ENCODE measurements at places on chromosomes 12 and 14. TPM values are rescaled to one million over a fixed set of nuclear protein-coding genes. Genes with fewer than 3 reads are reported as not detected.

DNA sequence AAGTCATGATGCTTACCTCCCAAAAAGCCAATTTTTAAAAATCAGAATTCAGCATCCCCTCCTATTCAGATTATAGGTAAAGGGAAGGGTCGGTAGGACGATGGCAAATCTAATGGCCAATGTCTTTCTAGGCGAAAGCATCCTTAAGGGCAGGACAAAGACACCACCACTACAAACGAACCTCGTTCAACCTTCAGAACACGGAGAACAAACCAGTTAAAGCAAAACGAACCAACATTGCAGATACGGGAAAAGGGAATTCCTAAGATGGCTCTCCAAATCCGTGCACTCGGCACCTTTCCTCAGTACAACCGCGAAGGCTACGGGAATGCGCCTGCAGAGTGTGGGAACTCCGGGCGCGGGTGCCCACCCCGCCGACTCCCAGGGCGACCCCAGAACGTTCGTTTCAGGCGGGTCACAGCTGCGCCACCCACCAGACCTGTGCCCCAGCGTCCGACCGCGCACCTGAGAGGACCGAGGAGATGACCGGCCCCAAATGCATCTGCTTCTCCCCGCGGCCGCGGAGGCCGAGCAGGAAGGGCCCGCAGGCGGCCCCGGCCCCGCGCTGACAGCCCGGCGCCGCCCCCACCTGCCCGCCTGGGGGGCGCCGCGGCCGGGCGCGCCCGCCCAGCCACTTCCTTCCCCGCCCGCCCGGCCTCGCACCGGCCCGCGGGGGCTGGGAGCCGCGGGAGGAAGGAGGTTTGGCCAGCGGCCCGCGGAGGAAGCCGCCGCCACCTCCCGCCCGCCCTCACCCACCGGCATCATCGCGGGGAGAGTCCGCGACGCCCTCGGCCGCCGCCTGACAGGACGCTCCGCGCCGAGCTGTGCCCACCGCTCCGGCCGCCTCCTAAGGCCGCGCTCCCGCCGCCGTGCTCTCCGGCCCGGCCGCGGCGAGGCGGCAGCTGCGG, 578 bp downstream of the PPP1R13B start:
- DNase-seq: no peak

The PLXNC1 gene
- total RNA-seq: 9.2 TPM

The KRT80 gene
- 0.41 TPM for total RNA-seq

DNA sequence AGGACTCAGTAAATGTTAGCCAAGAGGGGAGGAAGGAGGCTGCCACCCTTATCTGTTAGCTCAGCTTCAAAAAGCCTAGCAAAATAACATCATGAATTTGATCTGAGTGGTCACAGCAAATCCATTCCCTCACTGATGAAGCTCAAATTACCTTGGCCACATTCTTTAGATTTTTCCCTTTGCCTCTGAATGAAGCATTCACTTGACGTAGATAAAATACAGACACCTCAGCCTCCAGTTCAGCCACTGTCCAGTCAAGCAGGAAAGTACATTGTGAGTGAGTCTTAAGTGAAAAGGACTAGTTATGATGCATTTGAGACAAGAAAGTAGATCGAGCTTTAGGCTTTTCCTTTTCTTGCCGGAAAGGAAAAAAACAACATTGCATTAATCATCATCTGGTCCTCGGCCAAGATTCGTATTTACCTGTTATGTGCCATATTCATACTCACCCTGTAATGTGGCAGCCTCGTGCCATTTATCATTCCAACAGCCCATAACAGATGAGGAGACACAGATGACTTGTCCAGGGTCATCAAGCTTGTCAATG, 146.5 kb downstream of the ETV6 start:
- no peak for DNase-seq

The PAPLN gene
- total RNA-seq: 10.0 TPM

The FIGNL2 gene
- total RNA-seq: 0.28 TPM

The KCNC2 gene
- total RNA-seq: not detected

DNA sequence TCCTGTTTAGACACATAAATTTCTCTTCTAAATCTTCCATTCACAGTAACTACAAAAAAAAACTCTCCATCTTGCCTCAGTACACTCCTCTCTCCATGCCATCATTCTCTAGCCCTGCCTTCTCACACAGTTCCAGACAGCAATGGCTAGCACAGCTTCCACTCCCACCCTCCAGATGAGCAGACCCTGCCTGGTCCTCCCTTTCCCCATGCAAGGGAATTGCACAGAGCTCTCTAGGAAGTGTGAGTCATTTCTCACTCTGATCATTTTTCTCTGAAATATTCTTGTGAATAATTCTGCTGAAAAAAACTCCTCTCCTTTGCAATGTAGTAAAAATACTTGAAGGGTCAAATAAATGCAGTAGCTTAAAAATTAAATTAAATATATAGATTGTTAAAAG, 170.6 kb downstream of the BMP4 start:
- no peak for DNase-seq

- no peak for DNase-seq
Measured at GRCh38 chr12:115378291-115378690, 694.3 kb upstream of the TBX3 start.

DNA sequence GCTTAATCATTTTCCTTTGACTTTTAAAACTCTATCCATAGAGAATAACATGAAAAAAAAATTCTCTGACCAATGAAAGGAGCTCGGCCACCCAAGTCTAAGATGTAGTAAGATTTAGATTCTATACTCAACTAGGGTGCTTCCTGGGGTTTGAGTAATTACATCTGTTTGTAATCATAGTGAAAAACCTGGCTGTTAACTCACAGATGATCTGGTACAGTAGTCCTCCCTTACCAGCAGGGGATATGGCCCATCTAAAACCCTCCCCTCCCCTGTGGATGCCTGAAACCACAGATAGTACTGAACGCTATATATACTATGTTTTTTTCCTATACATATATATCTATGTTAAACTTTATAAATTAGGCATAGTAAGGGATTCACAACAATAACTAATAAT, 89.2 kb downstream of the DAAM1 start:
- DNase-seq: no peak

- no peak for DNase-seq
Measured at GRCh38 chr12:126782083-126782482, 1484.9 kb upstream of the TMEM132C start.

DNA sequence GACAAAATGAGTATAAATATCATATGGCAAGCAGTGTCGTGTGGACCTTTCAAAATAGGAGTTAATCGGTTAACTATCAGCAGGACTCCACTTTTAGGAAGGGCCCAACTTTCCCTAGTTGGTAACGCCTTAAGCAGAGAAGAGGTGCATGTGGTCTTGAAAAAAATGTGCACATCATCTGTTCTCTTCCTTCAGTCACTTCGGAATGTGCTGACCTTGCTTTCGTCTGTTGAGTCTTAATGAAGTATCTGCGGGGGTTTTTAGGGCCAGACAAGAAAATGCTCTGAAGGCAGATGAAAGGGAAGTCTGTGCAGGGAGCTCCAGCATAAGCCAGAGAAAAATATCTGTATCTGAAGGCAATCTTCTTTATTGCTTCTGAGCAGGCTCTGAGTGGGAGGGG, 185.2 kb downstream of the AEBP2 start:
- DNase-seq: no peak

The ALX1 gene
- total RNA-seq: not detected

DNA sequence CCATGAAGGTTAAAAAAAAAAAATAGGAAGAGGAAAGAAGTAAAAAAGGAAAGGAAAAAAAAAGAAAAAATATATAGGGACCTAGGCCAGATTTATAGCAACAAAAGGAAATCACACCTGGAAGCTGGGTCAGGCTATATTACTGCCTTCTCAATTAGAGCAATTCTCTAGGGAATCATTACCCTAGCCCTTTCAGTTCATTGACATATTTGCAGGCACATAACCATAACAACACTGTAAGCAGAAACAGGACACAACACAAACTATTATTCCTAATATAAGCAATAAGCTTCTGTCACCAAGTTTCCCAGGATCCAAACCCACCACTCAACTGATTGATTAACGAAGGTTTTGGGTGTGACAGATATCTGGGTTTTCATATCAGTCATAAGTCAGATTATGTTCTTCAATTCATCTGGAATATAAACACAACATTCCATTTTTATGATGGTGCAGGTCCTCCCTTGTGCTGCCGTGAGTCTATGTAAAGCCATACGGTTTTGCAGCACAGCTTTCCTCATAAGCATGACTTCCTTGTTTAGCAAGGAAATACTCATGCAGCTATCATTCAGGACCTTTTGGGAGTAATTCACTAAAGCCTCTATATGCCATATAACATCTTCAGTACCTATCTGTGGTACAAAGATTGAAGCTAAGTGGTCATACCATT, 4.2 kb downstream of the PCNX4 start:
- DNase-seq: no peak

- no peak for DNase-seq
Measured at GRCh38 chr12:113932381-113933196, 33.5 kb downstream of the RBM19 start.

DNA sequence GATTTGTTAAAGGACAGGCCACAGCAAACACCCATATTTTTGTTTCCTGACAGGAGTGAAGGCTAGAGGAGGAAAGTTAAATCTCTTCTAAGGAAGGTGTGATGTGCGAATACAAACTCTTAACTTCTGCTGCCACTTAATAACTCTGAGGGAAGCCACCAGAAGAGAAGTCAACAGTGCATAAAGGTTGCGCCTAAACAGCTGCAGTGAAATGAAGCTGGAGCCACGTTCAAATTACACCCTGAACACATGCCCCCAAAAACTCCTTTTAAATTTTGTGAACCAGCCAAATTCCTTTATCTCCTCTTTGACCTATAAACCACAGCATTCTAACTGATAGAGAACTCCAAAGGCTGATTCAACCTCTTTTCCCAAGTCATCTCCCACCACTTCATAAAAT, 22.4 kb downstream of the DENND5B start:
- DNase-seq: no peak

The OAS3 gene
- total RNA-seq: 13.7 TPM

DNA sequence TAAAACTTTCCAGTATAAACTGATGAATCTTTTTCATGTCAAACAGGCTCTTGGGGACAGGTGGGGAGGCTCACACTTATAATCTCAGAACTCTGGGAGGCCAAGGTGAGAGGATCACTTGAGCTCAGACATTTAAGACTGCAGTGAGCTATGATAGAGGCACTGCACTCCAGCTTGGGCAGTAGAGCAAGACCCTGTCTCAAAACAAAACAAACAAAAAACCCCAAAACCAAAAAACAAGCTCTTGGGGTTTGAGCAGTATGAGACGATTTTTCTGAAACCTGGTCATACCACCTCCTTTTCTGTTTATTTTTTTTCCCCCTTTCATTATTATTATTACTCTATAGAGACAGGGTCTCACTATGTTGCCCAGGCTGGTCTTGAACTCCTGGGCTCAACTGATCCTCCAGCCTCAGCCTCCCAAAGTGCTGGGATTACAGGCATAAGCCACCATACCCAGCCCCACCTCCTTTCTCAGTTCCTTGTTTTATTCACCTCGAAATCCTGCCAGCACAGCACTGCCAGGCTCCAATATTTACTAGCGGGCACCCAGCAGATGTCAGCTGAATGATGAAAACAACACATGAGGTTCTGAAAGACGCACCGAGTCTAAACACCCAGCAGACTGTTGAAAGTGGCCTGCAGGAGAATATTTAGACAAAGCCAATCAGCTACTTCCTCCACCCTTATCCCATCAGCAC, 19.5 kb upstream of the CDK17 start:
- no peak for DNase-seq

GRCh38 chr12:122078141-122079032, at the start of gene MLXIP:
Gene MLXIP (plus strand): TSS chr12:122078756. CDS start chr12:122078854, 98 bp downstream.
- peak; percentile 65 for DNase-seq

The TAS2R8 gene
- total RNA-seq: not detected

DNA sequence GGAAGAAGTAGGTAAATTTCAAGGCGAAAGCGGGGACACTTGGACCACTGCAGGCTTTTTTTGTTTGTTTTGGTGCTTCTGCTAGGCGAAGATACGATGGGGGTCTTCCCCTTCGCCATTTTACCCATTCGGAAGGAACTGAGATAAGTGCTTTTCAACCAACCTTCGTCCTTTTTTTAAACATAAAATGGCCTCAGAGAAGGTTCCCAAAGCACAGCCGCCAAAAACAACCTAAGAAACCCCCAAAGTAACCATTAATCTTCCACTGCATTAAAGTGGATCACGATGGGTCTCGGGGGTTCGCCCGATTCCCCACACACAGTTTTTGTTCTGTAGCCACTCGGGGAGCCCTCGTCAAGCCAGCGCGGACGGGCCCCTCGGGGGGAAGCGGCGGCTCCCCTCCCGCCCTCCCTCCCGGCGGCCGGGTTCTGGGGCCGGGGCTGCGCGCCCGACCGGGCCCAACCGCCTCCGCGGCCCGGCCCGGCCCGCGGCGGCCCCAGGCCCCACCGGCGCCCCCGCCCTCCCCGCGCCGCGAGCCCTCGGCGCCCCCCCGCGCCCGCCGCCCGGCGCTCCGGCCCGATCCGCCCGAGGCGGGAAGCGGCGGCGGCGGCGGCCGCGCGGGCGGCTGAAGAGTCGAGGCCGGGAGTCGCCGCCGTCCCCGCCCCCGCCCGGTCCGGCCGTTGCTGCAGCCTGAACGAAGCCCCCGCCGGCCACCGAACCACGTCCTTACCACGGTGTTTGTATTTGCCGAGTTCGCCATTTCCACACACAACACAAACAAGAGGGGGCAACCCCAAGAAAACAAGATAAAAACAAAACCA, 790 bp downstream of the GTF2A1 start:
- no peak for DNase-seq

GRCh38 chr12:118256352-118256751, 116.4 kb downstream of the TAOK3 start:
- DNase-seq: no peak

The LALBA gene
- not detected for total RNA-seq

DNA sequence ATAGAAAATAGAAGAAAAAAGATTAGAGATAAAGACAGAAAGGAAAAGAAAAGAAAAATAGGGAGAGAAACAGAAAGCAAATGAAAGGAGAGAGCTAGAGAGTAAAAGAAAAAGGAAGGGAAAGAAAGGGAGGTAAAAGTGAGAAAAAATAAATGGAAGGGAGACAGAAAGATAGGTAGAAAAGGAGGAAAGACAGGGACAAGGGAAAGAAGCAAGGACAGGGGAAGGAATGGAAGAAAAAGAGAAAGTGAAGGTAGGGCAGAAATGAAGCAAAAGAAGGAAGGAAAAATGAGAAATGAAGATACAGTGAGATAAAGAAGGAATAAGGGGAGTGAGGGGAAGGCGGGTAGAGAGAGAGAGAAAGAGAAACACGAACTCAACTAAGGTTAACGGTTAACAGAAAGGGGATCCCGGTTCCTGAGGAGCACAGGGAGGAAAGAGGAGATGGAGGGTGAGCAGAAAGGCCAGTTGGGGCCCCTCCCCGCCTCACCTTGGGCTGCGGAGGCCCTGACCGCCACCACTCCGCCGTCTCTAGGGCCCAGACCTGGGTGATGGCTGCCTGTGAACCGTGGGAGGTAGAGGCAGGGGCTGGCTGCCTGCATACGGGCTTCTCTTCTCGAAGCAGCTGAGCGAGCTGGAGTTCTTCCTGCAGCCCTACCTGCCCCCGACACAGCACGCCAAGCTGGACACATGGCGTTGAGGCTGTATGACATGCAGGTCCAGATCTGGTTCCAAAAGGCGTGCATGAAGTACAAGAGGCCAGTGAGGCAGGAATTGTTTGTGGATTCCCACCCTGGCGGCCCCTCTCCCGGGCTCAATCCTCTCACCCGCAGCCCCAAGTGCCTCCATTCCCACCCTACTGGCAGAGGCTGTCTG, 59.5 kb downstream of the SMUG1 start:
- no peak for DNase-seq

The NYNRIN gene
- total RNA-seq: 9.5 TPM
